Spinal cord (tissue), 10 donors: ENCODE measurements at places on chromosomes 16 and 17.

GRCh38 chr16:17329391-17329790, 141.4 kb downstream of the XYLT1 start:
- H3K4me1 ChIP-seq = peaks cover 5% of the 10 kb centered on the region
- no peaks in the 10 kb centered on the region for H3K27me3 ChIP-seq
- no peak overlapping the region for H3K27ac ChIP-seq
- no peak for DNase-seq

- H3K36me3 ChIP-seq = no peaks in the 10 kb centered on the region
- no peaks in the 10 kb centered on the region for H3K27me3 ChIP-seq
- no peaks in the 10 kb centered on the region for H3K4me1 ChIP-seq
- H3K4me3 ChIP-seq = no peak overlapping the region
Measured at GRCh38 chr17:7769854-7770253, 52.3 kb downstream of the DNAH2 start.

GRCh38 chr16:57401943-57402640, 2.5 kb upstream of the CCL17 start:
- H3K4me3 ChIP-seq = no peak overlapping the region
- no peaks in the 10 kb centered on the region for H3K4me1 ChIP-seq
- H3K27ac ChIP-seq = no peak overlapping the region
- H3K36me3 ChIP-seq = no peaks in the 10 kb centered on the region

DNA sequence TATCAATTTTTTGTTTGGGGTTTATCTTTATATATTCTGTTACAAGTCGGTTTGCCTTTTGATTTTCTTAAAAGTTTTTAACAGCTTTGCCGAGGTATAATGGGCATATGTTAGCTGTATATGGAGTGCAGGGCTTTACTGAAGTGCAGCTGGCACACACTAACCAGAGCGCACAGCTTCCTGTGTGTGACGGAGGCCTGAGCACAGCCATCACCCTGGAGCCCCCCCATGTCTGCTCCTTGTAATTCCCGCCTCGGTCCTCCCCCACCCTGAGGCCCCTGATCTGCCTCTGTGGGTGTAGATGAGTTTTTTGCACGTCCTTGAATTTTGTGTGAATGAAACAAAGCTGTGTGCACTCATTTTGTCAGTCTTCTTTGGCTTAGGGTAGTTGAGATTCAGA, 60.1 kb upstream of the ZNF750 start:
- no peaks in the 10 kb centered on the region for H3K27me3 ChIP-seq
- H3K4me1 ChIP-seq = peaks cover 5% of the 10 kb centered on the region
- no peak for DNase-seq
- no peak overlapping the region for H3K27ac ChIP-seq
- no peak overlapping the region for H3K4me3 ChIP-seq

DNA sequence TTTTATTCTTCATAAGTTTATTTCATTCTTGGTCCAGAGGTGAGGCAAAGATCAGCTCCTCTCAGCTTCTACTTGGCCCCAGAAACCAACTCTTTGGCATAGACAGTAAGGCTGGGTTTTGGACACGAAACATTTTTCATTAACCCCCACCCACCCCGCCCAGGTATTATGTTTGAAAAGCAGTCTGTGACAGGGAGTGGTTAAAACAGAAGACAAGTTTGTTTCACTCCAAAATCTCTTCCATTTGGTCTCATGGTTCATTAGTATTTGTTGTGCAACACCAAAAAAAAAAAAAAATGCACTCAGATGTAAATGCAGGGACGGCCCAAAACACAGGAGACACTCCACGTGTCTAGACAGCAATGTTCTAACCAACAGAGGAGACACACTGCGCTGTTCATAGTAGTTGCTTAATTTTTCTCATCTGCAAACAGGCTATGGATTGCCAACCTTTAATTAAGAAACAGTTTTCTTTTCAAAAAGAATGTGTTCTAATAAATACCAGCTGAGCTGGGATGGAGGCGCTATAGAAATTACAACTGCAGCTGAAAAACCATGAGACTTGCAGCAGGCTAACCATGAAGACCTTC, 39.8 kb upstream of the MMP2 start:
- no peaks in the 10 kb centered on the region for H3K4me1 ChIP-seq
- no peaks in the 10 kb centered on the region for H3K27me3 ChIP-seq
- DNase-seq = no peak
- H3K36me3 ChIP-seq = no peaks in the 10 kb centered on the region

- peaks cover 5% of the 10 kb centered on the region for H3K27me3 ChIP-seq
- DNase-seq = no peak
- no peak overlapping the region for H3K27ac ChIP-seq
- peaks cover 23% of the 10 kb centered on the region for H3K4me1 ChIP-seq
Measured at GRCh38 chr16:86868786-86869185, 290.4 kb downstream of the FOXL1 start.

DNA sequence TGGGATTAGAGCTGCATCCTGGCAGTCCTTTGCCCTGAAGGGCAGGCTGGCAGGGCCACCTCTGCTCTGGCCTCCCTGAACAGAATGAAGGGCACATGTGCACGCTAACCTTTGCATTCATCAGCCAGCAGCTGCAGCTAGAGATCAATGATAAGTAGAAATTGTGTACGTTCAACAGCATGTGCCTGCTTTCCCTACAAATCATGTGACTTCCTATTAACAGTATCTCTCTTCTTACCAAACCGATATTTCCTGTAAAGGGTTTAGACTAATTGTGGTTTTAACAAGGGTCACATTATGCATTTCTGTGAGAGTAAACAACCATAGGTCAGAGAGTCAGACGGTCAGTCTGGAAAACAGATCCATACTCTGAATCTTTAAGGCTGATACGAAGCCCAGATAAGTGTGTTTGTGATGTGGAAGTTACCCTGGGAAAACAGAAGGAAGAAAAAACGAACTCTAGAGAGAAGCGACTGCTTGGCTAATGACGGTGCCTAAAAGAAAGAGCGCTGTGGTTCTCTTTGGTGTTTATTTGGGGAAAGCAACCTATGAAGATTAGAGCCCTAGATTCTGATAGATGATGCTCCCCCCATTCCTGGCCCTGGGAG, 219.4 kb downstream of the MAF start:
- no peaks in the 10 kb centered on the region for H3K27me3 ChIP-seq
- H3K36me3 ChIP-seq = no peaks in the 10 kb centered on the region
- H3K4me1 ChIP-seq = peaks cover 4% of the 10 kb centered on the region
- no peak overlapping the region for H3K27ac ChIP-seq
- DNase-seq = no peak

DNA sequence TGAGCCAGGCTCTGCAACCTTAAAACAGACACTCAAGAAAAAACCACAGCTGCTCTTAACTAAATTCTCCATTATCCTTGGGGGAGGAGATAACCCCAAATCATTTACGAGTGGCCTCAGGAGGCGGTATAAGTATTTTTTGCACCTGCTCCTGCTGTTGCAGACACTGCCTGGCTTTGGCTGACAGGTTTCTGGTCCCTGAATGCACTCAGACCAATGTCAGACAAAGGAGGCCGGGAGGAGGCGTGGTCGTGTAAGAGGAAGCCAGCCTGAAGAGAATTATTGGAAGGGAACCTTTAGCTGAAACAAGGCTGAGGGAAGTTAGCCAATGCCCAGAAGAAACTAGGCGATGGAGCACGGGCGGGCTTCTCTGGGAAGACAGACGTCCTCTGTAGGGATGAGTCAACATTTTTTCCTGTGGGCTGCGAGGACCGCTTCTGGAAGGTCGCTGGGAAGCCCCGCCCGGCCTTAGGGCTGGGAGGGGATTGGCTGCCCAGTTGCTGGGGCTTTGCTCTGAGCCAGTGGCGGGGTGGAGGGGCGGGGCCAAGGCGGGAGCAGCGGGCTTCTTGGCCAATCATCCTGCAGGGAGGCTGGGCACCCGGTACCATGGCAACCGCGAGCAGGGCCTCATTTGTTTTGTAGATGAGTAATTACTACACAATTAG, 82.3 kb downstream of the CCDC182 start:
- peak overlapping the region; percentile 36 for H3K4me3 ChIP-seq
- H3K27me3 ChIP-seq = no peaks in the 10 kb centered on the region
- H3K36me3 ChIP-seq = peaks cover 13% of the 10 kb centered on the region
- peak; percentile 99 for DNase-seq
- peak overlapping the region; percentile 96 for H3K27ac ChIP-seq

- H3K4me1 ChIP-seq = peaks cover 8% of the 10 kb centered on the region
- H3K27ac ChIP-seq = no peak overlapping the region
- no peaks in the 10 kb centered on the region for H3K27me3 ChIP-seq
- H3K4me3 ChIP-seq = no peak overlapping the region
- no peak for DNase-seq
Measured at GRCh38 chr17:65402513-65403496, 158.6 kb downstream of the AXIN2 start.

- H3K36me3 ChIP-seq = no peaks in the 10 kb centered on the region
- H3K27ac ChIP-seq = no peak overlapping the region
- peaks cover 26% of the 10 kb centered on the region for H3K4me1 ChIP-seq
- H3K27me3 ChIP-seq = no peaks in the 10 kb centered on the region
- no peak for DNase-seq
- H3K4me3 ChIP-seq = peak overlapping the region; percentile 38
Measured at GRCh38 chr16:48622456-48623303, 12.7 kb upstream of the N4BP1 start.

- H3K36me3 ChIP-seq = no peaks in the 10 kb centered on the region
- DNase-seq = peak; percentile 71
- peaks cover 7% of the 10 kb centered on the region for H3K4me1 ChIP-seq
- no peak overlapping the region for H3K4me3 ChIP-seq
- no peak overlapping the region for H3K27ac ChIP-seq
Measured at GRCh38 chr16:19348578-19349315, 63.2 kb downstream of the CLEC19A start.

GRCh38 chr17:4537451-4538235, 17.5 kb downstream of the MYBBP1A start:
- no peaks in the 10 kb centered on the region for H3K27me3 ChIP-seq
- H3K4me3 ChIP-seq = no peak overlapping the region
- H3K27ac ChIP-seq = no peak overlapping the region
- DNase-seq = no peak

- no peaks in the 10 kb centered on the region for H3K36me3 ChIP-seq
- H3K27ac ChIP-seq = no peak overlapping the region
Measured at GRCh38 chr16:77157346-77158058, 33.5 kb upstream of the MON1B start.

DNA sequence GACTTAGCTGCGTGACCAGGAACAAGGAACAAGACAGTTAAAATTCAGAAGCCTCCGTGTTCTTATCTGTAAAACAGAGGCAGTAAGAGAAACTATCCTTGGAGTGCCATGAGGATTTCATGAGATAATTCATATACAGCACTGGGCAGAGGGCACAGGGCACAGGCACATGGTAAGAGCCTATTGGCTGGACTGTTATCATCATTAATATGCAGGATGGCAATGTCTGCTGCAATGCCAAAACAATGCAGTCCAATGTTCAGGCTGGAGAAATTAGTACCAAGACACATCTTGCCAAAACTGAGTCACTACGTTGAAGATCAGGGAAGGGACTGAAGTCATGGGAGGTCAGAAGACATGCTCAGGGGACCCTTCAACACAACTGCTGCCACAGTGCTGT, 13.6 kb downstream of the CDRT4 start:
- H3K4me3 ChIP-seq = no peak overlapping the region
- peak overlapping the region; percentile 54 for H3K27ac ChIP-seq
- DNase-seq = no peak
- no peaks in the 10 kb centered on the region for H3K36me3 ChIP-seq
- H3K27me3 ChIP-seq = no peaks in the 10 kb centered on the region

- no peak overlapping the region for H3K27ac ChIP-seq
- H3K4me1 ChIP-seq = no peaks in the 10 kb centered on the region
- DNase-seq = no peak
- no peaks in the 10 kb centered on the region for H3K36me3 ChIP-seq
- H3K4me3 ChIP-seq = no peak overlapping the region
Measured at GRCh38 chr16:20928774-20929411, 28.3 kb downstream of the LYRM1 start.

GRCh38 chr16:1433756-1434155, 2.9 kb downstream of the PERCC1 start:
- H3K36me3 ChIP-seq = peaks cover 69% of the 10 kb centered on the region
- H3K4me3 ChIP-seq = no peak overlapping the region
- H3K4me1 ChIP-seq = peaks cover 22% of the 10 kb centered on the region
- no peak for DNase-seq
- no peak overlapping the region for H3K27ac ChIP-seq

- H3K27ac ChIP-seq = no peak overlapping the region
- peaks cover 87% of the 10 kb centered on the region for H3K36me3 ChIP-seq
- no peaks in the 10 kb centered on the region for H3K4me1 ChIP-seq
- H3K4me3 ChIP-seq = no peak overlapping the region
Measured at GRCh38 chr16:1363501-1364041, 11.8 kb downstream of the GNPTG start.

- peaks cover 5% of the 10 kb centered on the region for H3K36me3 ChIP-seq
- H3K27me3 ChIP-seq = no peaks in the 10 kb centered on the region
- no peak overlapping the region for H3K4me3 ChIP-seq
- no peak overlapping the region for H3K27ac ChIP-seq
- peaks cover 9% of the 10 kb centered on the region for H3K4me1 ChIP-seq
Measured at GRCh38 chr17:20273741-20274500, 193.4 kb downstream of the LGALS9B start.

DNA sequence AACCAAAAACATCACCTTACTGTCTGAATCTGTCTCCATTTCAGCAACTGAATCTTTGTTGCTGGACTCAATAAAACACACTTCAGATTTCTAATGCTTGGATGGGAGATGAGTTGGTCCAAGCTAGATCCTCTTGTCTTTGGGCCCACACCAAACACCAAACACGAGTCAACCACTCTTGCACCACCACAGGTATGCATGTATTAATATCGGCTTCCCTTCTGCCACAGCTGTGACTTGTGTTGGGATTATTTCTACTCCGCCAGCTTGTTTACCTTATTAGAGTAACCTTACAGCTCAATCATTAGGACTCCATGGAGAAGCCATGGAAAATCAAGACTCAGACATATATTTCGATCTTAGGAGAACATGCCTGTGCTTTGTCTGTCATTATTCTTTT, 49.9 kb downstream of the XYLT1 start:
- DNase-seq = no peak
- no peak overlapping the region for H3K27ac ChIP-seq
- H3K4me3 ChIP-seq = no peak overlapping the region
- peaks cover 15% of the 10 kb centered on the region for H3K4me1 ChIP-seq
- H3K27me3 ChIP-seq = no peaks in the 10 kb centered on the region

DNA sequence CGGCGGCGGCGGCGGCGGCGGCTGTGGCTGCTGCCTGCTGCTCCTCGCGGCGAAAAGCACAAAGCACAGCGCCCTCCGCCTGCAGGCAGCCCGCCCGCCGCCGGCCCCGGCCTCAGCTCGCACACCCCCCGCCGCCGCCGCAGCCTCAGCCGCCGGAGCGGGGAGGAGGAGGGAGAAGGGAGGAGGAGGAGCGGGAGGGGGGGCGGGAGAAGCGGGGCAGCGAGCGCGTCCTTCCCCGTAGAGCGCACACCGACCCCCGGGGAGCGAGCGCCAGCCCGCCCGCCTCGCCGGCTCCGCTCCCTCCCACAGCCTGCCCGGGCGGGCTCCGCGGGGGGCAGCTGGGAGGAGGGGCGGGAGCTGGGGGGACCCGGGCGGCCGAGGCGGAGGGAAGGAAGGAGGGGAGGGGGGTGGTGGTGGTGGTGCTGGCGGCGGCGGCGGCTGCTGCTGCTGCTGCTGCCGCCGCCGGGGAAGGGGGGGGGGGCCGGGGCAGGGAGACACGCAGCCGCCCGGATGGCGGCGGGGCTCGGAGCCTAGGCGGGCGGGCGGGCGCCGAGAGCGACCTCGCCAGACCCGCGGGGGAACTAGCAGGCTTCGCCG, at the start of gene UBTF:
UBTF (minus strand) TSS at position 60 of the 597 bp plus-strand sequence. CDS start 1,446 bp downstream, outside the sequence.
- DNase-seq = peak; percentile 69
- peak within 1 kb of the TSS; percentile 85 for H3K4me3 ChIP-seq
- H3K27ac ChIP-seq = peak within 1 kb of the TSS; percentile 96
- H3K4me1 ChIP-seq = peaks cover 42% of the 10 kb centered on the region
- H3K36me3 ChIP-seq = peaks cover 35% of the 10 kb centered on the region
- no peaks in the 10 kb centered on the region for H3K27me3 ChIP-seq

- DNase-seq = no peak
- H3K4me1 ChIP-seq = no peaks in the 10 kb centered on the region
- no peak overlapping the region for H3K27ac ChIP-seq
- H3K27me3 ChIP-seq = no peaks in the 10 kb centered on the region
Measured at GRCh38 chr16:20704281-20704680, 6.8 kb upstream of the ACSM1 start.

GRCh38 chr17:40327735-40328385, 18.9 kb downstream of the RARA start:
- no peak for DNase-seq
- no peak overlapping the region for H3K4me3 ChIP-seq
- H3K36me3 ChIP-seq = peaks cover 28% of the 10 kb centered on the region
